Stimulated activated CD8-positive, alpha-beta memory T cell treated with anti-CD3 and anti-CD28 coated beads, Interleukin-7, amount 100 ng/mL, for 1 hour (primary cell): ENCODE measurements at places on chromosomes 1 and 21.
A peak's percentile ranks its signal among the peaks of the same experiment; 100 is the strongest.

DNA sequence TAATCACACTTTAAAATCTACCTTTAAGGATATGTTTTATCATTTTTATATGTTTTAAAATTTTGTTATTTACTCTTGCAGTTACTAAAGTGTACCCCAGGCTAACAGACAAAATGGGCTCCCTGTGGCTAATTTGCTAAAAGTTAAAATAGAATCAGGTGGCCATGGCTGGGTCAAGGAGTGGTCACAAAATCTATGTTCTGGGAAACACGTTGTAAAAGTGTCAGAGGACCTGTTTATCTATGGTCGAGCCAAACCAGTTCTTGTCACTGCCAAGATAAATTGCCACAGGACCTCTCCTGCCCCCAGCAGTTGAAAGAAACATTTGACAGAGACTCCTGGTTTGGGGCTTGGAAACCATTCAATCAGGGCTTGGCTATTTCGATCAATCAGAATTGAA, 21.2 kb upstream of the TTLL7 start:
- no peak for DNase-seq

GRCh38 chr21:18369115-18369514, 34.5 kb downstream of the TMPRSS15 start:
- no peak for DNase-seq

DNA sequence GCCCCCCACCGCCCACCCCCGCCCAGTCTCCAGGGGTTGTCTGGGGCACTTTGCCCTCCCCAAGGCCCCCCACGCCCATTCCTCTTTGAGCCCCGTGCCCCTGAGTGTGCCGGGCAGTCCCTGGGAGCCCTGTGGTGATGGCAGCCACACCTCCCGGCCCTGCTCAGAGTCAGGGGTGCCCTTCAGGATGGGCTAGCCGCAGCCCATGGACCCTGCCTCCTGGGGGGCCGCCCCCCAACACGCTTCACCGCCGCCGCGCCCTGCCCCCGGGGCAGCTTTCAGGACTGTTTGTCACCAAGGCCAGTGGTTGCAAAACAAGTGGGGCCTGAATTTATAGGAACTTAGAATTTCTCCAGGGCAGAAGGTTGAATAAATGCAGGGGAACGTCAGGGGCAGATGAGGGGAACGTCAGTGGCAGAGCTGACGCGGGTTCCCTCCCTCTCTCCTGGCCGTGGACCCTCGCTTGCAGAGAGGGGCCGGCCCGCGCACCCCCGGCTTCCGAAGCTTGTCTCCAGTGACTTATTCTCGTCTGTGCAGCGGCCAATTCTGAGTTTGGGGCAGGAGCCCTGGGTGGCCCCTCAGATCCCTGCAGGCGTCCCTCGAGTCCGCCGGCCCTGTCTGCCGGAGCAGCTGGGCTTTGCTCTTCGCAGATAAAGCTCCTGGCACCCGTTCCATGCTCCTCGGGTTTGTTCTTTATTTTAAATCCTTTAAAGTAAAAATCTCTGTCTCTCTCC, 41.2 kb upstream of the ADARB1 start:
- no peak for DNase-seq

GRCh38 chr1:95451904-95452303, 217.9 kb downstream of the RWDD3 start:
- no peak for DNase-seq

DNA sequence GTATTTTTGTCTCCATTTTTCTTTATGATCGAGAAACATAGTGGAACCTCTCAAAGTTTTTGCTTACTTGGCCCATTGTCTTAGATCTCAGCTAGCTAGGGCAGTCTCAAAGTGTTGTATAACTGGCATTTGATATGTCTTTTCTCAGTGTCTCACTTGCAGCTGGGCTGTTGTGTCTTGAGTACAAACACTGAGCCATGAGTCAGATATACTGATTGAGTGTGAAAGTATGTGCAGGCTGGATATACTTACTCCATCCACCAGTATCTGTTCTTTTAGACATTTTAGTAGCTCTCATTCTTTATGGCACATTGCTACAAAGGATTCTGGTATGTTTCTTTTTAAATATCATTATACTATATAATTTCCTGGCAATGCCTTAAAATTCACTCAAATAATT, 14.3 kb upstream of the GPR52 start:
- no peak for DNase-seq

DNA sequence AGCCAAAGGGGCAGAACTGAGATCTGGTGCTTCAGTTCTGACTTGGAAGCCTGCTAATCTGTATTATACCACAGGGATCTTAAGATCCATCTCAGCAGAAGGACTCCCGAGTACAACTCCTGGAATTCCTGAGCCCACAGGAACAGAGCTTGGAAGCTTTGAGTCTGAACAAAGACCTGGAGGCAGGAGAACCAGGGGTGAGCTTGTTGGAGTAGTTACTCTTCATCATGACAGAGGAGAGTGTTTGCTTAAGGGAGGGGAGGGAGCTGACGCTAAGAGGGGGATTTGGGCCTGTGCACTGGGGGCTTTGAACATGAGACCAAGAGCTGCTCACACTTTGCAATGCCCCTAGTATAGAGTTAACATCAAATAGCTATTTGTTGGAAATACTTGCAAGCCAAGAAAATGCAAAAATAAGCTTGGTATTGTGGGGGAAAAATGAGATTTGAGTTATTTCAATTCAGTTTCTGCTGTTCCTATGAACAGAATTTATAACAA, 41.1 kb upstream of the TRABD2B start:
- no peak for DNase-seq

DNA sequence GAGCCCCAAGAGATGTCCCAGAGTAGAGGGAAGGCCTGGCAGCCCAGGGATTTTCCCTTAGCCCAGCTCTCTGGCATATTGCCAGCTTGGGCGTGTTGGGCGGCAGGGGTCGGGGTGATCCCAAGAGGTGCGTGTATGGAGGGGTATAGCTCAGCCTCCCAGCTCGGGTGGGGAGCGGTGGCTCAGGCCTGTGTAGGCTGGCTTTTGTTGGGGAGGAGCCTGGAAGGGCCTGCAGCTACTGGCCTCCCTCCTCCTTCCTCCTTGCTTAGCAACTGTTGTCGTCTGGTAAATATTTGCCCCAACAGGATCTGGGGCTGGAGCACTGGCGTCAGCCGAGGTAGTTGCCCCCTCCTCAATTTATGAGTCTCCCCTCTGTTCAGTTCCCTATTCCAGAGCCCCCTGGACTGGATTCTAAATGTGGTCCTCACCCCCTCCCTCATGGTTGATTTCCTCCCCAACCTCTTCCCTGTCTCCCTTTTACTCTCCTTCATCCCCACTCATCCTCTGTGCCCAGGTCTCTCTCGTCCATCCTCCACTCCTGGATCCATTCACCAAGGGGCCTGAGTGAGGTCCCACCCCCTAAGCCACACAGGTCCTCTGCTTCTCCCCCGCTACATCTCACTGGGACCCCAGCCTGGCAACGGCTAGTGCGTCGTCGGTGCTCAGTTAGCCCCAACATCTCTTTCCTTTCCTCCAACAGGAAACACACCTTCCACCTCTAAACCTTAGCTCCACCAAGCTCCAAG, 10.3 kb upstream of the LMNA start:
- DNase-seq, result no peak

- no peak for DNase-seq
These were observed 3.2 kb downstream of the LYPD8 start for GRCh38 chr1:248752161-248753028.

DNA sequence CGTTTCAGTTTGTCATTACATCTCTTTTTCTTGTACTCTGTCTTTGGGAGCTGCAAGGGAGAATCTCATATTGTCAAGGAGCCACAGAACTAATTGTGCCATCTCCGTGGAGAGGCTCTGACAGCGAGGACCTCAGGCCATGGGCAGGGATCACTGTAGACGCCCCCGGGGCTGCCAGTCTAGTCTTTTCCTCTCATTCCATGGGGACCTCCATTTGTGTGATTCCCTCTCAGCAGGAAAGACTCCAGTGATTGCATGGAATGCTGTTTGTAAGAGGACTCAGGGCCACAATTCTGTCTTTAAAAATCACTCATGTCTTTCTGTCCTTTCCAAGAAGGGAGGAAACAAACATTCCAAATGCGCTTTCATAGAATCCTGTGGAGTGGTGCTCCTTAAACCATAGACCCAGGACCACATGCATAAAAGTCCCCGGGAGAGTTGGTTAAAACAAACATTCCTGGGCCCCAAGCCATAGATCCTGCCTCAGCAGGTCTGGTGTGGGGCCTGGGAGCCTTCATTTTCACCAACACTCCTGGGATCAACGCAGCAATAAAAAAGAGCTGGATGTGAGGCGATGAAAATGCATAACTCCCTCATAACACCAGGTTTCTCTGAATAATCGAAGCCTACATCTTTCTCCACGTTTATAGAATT, 104.5 kb downstream of the ZP4 start:
- no peak for DNase-seq

DNA sequence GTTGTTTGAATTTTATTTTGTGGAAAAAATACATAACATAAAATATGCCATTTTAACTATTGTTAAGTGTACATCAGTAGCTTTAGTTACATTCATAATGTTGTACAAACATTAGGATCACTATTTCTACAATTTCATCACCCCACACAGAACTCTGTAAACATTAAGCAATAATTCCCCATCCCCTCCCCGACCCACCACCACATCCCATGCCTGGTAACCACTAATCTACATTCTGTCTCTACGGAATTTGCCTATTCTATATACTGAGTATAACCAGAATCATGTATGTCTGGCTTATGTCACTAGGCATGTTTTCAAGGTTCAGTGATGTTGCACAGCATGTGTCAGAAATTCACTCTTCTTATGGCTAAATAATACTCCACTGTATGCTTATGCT, 47.7 kb downstream of the CDC42BPA start:
- no peak for DNase-seq

GRCh38 chr1:90262791-90263190, 267.9 kb downstream of the ZNF326 start:
- DNase-seq, result no peak

GRCh38 chr1:59408608-59409240, 111.8 kb downstream of the FGGY start:
- no peak for DNase-seq

GRCh38 chr1:36285443-36286101, 20.6 kb upstream of the SH3D21 start:
- peak; percentile 29 for DNase-seq

- no peak for DNase-seq
These were observed 96.7 kb downstream of the GALNT2 start for GRCh38 chr1:230163719-230164118.

DNA sequence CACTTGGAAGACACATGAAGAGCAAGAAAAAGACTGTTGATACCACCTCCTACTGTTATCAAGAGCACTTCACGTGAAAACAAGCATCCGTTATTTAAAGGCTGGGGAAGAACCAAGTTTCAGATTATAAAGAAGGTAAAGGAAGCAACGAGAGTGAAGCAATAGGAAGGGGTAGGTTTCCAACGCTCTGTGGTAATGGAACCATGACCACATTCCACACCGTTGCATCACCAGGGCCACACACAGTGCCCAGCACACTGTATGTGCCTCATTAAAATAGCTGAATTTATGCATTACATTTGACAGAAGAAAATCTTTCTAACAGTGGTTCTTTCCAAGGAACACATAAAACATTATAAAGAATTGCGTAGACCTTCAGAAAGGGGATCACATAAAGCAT, 435.8 kb downstream of the MRPL39 start:
- DNase-seq, result no peak

- no peak for DNase-seq
These were observed 69.0 kb downstream of the CD34 start for GRCh38 chr1:207841901-207842300.

DNA sequence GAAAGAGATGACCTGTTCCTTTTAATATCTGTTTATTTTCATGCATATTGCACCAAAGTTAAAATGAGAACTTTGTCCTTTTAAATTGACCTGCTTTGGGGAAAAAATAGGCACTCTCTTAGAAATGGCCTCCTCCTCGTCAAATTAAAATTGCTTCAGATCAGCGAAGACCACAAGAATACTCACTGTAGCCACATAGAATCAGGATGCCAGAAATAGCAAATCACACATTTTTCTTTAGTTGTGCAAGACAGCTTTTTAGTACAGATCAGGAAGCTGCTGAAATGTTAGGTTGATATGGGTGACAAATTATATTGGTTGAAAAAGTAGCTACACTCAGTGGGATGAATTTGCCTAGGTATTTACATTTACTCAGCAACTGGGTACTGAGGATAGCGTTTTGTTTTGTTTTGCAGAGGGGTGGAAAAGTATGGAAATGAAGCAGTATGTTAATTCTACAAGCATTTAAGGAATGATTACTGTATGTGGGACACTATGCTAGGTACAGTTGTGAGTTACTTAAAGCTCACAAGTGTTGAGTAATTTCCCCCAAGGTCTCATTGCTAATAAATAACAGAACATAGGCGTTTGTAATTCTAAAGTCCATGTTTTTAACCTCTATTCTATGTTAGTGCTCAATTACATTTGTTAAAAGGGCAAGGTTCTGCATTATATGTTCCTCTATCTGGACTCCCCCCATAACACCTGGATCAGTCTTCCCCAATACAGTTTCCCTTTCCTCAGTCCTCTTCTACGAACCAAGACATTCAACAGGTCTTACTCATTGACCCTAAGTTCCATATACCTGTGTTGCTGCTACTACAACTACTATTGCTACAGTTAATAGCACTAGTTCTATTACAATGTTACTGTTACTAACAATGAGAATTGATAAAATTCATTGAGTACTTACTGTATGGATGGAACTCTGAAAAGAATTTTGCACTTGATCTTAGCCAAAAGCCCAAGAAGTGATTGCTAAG, 99.4 kb upstream of the S1PR1 start:
- DNase-seq, result no peak

DNA sequence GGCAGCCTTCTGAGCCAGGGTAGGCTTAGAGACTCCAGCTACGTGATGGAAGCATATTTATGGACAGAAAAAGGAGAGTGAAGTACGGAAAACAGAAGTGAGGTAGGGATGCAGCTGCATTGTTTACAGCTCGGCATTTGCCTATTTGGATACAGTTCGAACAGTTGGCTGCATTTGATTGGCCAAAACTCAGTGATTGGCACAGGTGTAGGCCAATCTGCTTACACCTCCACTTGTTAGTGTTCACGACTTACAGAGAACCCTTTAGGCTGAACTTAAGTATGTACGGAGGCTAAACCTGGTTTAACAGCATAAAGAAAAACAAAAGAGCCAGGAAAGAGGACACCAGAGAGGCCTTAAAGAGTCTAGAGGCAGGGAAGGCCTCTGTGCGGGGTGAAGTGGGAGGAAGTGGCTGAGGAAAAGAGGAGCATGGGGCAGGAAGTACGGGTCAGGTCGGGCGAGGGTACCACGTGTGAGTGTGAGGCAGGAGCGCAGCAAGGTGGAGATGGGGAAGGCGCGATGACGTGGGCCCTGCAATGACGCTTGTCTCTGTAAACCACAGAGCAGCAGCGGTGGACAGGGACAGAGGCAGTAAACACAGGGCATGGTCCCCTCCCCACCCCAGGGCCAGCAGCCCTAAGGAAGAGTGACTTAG, 32.0 kb downstream of the RSPH1 start:
- peak; percentile 44 for DNase-seq

DNA sequence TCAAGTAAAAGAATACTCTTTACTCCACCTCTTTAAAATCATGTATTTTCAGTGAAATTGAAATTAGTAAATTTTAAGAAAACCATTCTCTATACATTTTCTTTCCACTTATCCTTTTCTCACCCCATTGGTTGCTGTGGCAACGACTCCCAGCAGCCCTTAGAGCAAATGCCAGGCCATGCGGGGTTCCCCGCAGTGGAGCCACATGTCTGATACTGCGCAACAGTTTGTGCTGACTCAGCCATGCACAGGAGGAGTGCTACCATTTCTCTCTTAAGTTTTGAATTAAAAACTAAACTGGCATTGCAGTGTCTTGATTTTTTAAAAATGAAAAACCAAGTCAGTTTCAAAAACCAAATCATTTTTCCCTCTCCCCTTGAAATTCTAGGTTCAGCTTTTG, 214.1 kb upstream of the L1TD1 start:
- DNase-seq, result no peak
